HepG2 (cell line): ENCODE measurements at places on chromosomes 3 and 15.

GRCh38 chr3:122258757-122259371, 66.2 kb upstream of the CSTA start:
- DNase-seq = peak; percentile 48

DNA sequence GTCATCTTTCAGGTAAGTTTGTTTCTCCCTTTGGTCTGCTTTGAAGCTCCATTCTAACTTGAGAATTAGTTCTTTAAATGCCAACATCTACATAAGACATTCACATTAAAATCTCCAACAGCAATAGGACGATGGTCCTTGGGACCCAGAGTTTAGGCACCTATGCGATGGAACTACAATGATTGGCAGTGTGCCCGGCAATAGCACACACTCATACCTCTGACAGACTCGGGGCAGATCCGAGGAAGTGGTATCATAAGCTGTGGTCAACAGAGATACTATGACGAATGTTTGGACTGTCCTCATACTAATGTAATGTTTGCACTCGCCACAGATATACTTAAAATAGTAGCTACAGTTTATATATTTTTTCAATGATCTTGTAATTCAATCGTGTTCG, 34.2 kb upstream of the NR2F2 start:
- DNase-seq = no peak

DNA sequence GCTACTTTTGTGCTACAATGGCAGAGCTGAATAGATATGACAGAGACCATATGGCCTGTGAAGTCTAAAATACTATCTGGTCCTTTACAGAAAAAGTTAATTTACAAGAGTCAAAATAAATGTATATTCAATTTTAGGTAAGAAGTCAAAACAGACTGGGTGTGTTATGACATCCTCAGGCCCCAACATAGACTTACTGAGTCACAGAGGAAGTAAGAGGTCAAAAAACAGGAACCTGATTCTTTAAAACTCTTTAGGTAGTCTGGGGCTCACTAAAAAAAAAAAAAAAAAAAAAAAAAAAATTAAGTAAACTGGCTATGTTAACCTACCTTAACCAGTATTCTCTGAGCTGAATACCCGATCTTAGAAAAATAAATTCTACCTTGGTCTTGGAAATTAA, 13.1 kb downstream of the DNAAF4 start:
- no peak for DNase-seq

DNA sequence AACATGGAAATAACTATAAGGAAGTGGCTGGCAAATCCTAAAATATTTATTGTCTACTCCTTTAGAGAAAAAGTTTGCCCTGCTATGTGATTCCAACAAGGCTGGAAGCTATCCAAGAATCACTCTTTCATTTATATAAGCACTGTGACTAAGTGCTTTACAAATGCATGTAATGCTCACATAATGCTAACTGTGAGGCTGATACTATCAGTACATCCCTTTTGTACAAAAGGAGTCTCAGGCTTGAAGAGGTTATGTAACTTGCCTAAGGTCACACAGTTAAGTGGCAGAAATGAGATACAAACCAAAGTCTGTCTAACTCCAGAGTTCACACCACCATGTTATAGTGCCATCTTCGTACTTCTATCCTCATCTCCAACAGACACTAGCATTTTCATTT, 17.0 kb downstream of the TOPBP1 start:
- peak; percentile 48 for DNase-seq

GRCh38 chr3:195761567-195762248, 40.9 kb downstream of the MUC20 start:
- DNase-seq = no peak

DNA sequence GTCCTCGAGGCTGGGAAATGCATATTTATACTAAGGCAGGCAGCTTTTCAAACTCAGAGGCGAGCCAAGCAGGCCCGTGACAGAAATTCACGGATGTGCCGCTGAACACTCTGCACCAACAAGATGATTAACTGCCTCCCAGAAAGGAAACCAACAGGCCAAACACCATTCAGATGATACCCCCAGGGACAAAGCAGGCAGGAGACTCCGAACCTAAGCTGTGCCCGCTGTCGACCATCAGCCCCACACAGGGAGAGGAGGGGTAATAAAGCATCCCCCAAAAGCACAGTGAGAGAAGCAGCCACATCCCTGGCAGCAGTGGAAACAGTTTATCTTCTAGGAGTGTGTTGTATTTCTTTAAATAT, 31.8 kb downstream of the ADAMTS17 start:
- no peak for DNase-seq

GRCh38 chr3:158918008-158918407, 116.2 kb downstream of the MFSD1 start:
- DNase-seq = peak; percentile 45

DNA sequence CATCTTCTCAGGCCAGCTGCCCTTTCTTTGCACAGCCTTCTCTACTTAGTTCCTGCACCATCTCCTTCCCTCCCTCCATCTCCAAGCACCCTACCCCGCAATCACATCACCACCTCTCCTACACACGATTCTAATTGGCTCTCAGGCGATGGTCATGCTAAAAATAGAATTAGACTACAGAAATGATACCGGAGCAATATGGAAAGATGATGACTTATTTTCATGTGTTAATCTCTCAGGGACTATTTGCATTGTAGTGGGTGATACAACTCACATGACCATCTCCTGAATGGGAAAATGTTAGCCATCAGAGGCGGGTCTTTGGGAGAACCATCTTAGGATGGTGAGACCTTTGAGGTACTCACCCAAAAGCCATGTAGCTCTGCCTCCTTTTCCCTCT, 54.7 kb upstream of the PPARG start:
- DNase-seq = no peak

- no peak for DNase-seq
These were observed 103.0 kb downstream of the MAGI1 start for GRCh38 chr3:65935724-65936123.

DNA sequence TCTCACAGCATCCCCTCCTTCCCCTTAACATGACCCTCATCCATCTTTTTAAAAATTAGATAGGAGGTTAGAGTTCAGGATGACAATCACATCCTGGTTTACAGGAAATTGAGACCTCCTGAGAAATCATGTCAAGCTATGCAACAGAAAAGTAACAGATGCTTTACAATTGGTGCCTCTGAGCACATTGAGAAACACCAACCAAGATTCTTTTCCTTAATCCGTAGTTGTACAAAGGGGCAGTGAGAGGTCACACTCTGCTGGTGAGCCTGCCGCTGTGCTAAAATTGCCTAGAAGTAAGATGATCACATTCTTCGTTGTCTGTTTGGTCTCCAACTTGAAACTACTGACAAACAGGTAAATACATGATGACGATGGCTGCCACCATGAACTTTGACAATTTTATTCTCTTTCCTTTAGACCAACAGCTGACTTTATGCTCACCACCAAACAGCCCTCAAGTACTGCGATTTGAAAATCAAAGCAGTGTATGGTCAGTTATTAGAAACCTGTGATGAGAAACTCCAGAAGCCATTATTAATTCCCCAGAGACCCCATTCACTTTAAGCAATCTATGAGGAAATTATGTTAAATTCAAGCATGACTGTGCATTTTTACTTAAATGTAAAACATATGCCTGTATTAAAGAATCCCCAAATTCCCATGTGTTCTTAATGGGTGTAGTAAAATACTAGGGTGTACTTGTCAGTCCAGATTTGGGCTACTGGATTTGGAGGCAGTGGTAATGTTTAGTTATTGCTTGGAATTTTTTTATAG, 210.7 kb upstream of the UBE2E1 start:
- no peak for DNase-seq

DNA sequence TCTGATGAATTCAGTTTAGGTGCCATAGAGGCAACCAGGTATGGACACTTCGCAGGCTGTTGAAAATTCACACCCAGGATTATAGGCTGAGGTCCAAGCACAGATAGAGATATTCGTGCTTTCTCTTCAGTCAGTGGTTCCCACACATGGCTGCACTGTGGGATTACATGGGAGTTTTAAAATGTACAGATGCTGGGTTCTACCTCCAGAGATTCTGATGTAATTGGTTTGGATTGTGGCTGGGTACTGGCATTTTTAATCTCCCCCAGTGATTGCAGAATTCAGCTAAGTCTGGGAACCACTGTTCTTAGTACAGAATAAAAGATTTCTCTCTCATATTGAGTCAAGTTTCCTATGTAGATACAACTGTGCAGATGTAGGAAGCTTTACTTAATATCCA, 91.6 kb downstream of the FOXB1 start:
- DNase-seq = no peak

DNA sequence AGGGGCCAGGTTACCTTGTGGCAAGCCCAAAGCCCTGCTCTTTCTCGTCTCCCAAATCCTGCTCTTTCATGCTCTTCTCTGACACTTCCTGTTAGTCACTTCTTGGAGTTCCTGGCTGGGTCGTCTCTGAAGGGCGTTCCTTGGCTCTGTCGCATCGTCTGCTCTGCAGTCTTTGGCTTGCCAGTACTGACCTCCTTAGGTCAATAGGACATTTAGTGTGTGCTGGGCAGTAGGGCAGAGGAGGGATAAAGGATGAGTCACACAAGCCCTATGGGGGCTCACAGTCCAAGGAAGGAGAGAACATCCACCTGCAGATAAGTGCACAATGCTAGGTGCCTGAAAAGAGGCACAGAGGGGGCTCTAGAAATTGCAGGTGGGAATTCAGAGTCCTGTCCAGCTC, 87.5 kb downstream of the FAM43A start:
- DNase-seq = no peak

- DNase-seq = no peak
These were observed 90.7 kb downstream of the TIGIT start for GRCh38 chr3:114384558-114384903.

DNA sequence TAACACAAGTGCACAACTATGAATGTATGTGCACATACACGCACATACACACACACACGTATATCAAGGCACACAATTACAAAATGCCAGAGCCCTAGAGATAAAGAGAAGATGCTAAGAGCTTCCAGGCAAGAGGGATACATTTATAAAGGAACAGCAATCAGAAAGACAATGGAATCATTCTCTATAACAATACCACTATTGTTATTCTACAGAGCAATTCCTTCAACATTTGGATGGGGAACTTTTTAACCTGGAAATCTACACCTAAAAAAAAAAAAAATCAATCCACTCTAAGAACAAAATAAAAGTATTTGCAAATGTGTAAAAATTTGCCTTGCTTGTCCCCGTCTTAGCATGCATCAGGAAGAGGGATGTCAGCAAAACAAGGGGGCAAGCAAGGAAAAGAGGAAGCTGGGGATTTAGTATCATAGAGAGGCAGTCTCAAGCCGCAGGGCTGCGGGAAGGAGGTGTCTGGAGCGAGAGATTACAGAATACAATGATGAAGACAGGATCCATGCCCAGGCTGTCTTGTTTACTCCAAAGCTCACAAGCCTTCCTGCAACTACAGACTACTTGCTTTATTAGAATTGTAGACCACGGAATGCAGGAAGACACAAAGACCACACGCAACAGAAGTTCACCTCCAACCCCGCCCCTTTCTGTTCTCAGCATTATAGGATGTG, 220.2 kb downstream of the NTRK3 start:
- DNase-seq = no peak

DNA sequence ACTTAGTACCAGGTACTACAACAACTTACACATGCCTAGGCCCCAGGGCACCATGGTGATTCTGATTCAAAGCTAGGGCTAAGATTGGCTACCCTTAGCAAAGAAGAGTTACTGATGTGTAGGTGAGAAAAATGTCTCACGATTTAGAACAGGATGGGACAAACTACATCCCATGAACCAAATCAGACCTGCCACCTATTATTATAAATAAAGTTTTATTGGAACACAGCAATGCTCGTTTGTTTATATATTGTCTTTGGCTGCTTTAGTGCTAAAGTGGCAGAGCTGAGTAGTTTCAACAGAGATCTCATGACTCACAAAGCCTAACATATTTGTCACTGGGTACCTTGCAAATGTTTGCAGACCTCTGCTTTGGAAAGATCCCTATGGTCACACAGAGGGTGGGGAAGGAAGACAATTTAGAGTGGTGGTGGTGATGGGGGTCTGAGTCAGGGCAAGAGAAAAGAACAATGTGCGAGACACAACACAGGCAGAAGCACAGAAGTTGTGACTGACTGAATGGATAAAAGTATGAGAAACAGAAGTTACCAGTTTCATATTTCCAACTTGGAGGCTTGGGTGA, 770.6 kb upstream of the CFAP20DC start:
- DNase-seq = no peak

- DNase-seq = no peak
These were observed 35.2 kb upstream of the GLCE start for GRCh38 chr15:69125236-69125635.

- no peak for DNase-seq
These were observed 6.9 kb upstream of the CX3CR1 start for GRCh38 chr3:39286771-39287170.

DNA sequence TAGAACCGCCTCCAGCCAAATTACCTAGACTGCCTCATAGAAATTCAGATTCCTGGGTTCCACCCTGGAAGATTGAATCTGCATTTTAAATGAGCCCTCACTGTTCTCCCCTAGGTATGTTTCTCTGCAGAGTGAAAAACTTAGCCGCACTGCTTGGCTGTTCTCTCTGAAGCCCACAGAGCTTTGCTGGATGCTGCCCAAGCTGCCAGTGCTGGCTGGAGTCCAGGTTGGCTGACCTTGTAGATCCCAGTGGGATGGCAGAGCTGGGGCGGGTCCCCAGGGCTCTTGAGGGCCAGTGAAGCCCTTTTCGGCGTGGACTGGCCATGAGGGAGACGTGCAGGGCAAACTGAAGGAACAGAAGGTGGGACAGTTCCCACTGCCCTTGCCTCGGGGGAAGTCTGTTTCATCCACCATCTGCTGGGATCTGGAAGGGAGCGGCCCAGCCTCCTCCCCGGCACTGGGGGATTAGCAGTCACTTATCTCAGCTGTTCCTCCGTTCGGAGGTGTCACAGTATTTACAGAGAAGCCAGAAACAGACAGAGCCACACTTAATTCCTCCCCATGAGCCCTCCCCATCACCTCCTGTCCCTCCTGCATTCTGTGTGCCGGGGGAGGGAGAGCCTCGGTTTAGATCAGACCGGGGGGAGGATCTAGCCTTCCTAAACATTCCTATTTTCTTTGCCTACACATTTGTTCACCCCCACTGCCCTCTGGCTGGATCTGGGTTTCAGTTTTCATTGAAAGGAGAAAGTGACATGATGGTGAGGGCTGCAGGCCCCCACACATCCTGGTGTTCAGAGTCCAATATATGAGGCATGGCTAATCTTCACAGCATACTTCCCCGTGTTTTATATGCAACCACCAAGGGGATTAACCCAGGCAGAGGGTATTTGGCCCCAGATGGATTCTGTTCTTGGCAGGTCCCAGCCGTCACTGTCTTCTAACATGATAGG, 4.1 kb upstream of the ACTC1 start:
- no peak for DNase-seq

- DNase-seq = no peak
These were observed 268.7 kb downstream of the TBC1D5 start for GRCh38 chr3:17473761-17474160.

GRCh38 chr3:15538345-15538744, 16.8 kb upstream of the COLQ start:
- DNase-seq = no peak

- DNase-seq = no peak
These were observed 183.8 kb upstream of the THRB start for GRCh38 chr3:24678421-24678865.

GRCh38 chr3:194261581-194262063, 89.5 kb downstream of the CPN2 start:
- DNase-seq = peak; percentile 25
